ENCODE measurements at places on chromosomes 4 and X.

GRCh38 chr4:879729-880077, 52.4 kb downstream of the GAK start:
- DNase-seq, result no peak

DNA sequence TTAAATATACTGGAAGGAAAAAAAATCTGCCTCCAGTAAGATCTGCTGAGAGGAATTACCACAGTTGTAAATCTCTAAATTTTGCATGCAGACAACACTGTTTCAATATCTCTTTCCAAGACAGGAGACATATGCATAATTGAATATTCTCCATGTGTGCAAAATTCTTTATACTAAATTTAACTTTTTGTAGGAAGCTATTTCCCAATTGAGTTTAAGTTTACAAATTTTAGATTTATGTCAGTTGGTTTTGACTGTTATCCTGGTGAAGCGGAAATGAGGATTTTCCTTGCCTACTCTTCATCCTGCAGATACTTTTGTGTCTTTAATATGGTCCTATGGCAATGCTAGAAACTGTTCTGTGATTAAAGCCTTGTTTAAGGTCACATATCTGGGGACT, 1352.9 kb downstream of the FSTL5 start:
- no peak for DNase-seq

- no peak for DNase-seq
Observed at GRCh38 chr4:29309050-29309449, 1411.1 kb upstream of the PCDH7 start.

GRCh38 chr4:55534306-55534705, 12.4 kb downstream of the CLOCK start:
- DNase-seq, result no peak

DNA sequence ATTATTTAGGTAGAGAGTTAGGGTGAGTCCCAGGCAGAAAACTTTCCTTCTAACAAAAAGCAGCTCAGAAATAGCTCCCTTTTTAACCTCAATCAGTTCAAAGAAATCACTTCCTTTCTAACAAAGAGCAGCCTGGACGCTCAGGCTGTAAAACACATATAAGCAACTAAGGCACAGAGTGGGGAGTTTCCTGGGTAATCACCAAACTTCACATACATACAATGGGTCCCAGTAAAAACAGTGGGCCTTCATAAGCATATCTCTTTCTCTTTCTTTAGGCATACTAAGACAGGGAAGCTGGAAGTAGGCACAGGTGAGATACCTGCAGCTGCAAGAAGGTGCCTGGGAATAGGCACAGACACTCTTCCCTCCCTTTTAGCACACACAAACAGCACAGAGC, 4.9 kb upstream of the NAF1 start:
- DNase-seq, result no peak

- no peak for DNase-seq
Observed at GRCh38 chr4:143046454-143046853, 138.3 kb upstream of the USP38 start.
